Stimulated activated CD8-positive, alpha-beta memory T cell treated with anti-CD3 and anti-CD28 coated beads, Interleukin-7, amount 100 ng/mL, for 1 hour (primary cell): ENCODE measurements at places on chromosomes 3 and 15.

DNA sequence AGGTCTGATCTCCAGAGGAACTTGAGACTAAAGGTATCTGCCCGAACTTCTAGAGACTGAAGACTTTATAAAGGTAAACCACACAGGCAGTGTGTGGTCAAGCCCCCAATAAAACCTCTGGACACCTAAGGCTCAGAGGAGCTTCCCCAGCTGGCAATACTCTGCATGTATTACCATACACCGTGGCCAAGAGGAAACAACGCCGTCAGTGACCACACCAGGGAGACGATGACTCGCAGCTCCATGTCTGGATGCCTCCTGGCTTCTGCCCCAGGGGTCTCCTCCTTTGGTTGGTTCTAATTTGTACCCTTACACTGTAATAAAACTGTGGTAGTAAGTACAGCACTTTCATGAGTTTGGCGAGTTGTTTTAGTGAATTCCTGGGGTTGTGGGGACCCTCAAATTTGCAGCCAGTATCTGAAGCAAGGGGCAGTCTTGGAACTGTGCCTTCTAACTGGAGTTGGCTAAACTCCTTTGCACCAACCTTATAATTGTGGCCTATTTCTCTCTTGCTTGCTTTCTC lies 32.1 kb upstream of the BCL2L10 start:
- no peak for DNase-seq

DNA sequence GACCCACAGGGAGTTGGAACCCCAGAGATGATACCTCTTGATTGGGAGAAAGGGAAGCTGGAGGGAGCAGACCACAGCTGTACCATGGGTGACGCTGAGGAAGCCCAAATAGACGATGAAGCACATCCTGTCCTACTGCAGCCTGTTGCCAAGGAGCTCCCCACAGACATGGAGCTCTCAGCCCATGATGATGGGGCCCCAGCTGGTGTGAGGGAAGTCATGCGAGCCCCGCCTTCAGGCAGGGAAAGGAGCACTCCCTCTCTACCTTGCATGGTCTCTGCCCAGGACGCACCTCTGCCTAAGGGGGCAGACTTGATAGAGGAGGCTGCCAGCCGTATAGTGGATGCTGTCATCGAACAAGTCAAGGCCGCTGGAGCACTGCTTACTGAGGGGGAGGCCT lies 201.1 kb downstream of the AKAP13 start:
- no peak for DNase-seq

GRCh38 chr3:37511463-37511920 lies 337.1 kb upstream of the LRRFIP2 start:
- no peak for DNase-seq

GRCh38 chr3:168457954-168458539 lies 362.3 kb upstream of the GOLIM4 start:
- DNase-seq: no peak

DNA sequence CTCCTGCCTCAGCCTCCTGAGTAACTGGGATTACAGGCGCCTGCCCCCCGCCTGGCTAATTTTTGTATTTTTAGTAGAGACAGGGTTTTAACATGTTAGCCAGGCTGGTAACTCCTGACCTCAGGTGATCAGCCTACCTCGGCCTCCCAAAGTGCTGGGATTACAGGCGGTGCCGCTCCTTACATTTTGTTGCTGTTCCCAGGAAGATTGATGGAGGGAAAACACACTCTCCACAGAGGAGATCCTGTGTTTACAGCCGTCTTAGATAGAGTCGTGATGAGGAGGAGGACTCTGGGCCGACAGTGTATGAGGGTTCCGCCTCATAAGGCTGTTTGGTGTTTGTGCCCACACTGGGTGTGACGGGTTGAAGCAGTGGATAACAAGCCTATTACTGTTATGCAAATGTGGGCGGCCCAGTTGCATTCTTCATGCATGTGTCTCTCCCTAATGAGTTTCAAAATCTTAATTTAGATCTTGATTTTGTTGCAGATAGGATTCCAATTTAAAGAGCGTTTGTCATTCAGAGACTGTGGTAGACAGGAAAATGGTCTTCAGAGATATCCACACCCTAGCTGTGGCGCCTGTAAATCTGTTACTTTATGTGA lies 60.0 kb downstream of the APBA2 start:
- DNase-seq: no peak

DNA sequence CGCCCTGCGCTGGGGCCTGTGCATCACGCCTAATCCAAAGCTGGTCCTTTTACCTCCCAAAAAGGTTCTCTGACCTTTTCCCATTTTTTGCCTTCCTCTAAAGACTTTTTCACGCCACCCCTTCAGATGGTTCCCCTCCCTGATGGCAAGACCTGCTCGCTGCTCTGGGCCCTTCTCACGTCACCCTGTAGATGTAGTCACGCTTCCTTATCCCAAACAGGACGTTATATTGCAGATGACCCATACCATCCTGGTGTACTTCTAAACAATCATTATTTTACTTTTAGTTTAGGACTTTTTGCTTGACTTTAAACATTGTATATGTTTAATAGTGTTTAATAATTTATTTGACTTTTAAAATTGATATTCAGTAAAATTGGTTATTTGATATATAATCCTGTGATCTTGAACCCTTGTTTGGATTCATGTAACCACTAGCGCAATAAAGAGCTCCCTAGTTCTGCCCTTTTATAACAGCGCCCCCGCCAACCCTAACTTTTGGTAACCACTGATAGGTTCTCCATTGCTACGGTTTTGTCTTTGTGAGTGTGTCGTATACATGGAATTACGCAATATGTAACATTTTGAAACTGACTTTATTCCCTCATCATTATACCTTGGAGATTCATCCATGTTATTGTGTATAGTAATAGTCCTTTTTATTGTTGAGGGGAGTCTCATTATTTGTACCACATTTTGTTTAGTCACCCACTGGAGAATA lies 159.0 kb upstream of the CHRNA7 start:
- no peak for DNase-seq

DNA sequence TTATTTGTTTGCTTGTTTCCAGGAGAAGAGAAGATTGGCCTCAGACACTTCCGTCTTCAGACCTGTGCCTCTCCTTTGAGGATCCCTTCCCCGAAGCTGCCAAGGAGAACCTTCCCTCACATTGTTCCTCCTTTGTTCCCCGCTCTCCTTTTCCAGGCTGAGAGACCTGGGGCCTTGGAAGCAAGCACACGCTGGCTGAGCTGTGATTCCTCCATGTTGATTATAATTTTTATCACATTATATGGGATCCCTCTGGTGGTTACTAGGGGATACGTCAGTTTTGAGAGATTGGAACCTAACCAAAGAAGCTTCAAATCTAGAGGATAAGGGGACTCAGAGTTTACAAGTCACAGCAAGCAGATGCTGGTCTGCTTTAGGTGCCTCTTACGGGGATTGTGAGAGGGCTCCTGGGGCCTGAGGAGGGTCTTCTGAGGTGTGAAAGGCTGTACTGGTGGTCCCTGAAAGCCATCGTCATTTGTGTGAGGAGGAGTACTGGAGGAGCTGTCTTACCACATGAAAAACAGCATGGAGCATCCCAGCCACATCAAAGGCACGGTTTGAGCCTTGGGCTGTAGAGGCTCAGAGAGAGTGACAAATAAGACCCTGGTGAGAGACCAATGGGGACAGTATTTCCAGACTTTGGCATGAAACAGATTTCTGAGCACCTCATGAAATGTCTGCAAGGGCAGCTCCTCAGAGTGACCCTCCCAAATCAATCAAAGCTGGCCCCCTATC lies 760.1 kb upstream of the CFAP20DC start:
- no peak for DNase-seq

DNA sequence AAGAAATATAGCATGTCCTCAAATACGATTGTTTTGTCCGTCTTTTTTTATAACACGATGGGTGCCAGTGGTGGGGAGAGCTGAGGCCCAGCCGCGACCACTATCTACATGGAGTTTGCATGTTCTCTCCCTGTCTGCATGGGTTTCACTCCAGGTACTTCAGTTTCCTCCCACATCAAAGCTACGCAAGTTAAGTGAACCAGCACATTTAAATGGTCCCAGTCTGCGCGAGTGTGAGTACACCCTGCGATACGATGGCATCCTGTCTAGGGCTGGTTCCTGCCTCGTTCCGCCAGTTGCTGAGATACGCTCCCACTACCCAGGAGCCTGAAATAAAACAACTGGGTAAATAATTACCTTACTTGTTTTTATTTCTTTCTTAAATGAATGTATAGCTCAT lies 40.6 kb downstream of the ATP13A3 start:
- no peak for DNase-seq

GRCh38 chr15:100602064-100602822 lies at the start of the genes ASB7 and LINS1:
Gene ASB7 (plus strand): TSS chr15:100602589. CDS start chr15:100612217, 9,628 bp downstream.
Gene LINS1 (minus strand): TSS chr15:100602184. CDS start chr15:100580842, 21,342 bp downstream.
- DNase-seq: peak; percentile 98

DNA sequence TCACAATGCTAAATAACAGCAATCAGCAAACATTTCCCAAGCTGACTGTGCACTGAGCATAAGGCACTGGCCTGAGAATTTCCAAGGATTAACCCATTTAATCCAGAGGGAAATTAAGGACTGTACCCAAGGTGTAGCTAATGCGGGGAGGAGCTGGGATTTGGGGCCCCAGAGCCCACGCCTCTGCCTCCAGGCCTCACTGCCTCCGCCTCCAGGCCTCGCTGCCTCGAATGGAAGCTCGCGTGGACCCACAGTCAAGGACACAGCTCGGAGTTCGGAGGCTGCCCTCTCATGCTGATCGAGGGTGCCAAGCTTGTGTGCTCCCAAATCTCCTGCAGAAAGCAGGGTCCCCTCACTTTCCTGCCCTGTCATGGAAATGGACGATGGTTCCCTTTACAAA lies 76.5 kb upstream of the SNRPA1 start:
- DNase-seq: no peak

- DNase-seq: no peak
These were observed 108.4 kb downstream of the SERPINI1 start for GRCh38 chr3:167843886-167844285.

DNA sequence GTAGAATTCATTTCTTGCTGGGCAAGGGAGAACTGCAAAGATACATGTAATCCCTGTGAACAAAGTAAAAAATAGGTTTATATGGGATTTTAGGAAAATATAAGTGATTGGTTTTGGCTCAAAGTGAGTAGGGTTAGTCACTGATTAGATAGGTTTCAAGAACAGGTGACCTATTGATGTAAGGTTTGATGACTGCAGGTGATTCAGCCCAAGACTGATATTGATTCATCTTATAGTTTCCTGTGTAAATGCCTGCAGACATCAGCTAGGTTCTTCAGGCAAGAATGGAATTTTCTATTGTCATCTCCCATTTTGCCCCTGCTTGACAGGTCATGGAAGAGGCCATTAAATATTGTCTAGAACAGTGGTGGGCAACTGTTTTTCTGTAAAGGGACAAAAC lies 23.9 kb upstream of the ARID3B start:
- DNase-seq: no peak

- DNase-seq: no peak
These were observed 58.7 kb upstream of the MRPL3 start for GRCh38 chr3:131561511-131561910.

DNA sequence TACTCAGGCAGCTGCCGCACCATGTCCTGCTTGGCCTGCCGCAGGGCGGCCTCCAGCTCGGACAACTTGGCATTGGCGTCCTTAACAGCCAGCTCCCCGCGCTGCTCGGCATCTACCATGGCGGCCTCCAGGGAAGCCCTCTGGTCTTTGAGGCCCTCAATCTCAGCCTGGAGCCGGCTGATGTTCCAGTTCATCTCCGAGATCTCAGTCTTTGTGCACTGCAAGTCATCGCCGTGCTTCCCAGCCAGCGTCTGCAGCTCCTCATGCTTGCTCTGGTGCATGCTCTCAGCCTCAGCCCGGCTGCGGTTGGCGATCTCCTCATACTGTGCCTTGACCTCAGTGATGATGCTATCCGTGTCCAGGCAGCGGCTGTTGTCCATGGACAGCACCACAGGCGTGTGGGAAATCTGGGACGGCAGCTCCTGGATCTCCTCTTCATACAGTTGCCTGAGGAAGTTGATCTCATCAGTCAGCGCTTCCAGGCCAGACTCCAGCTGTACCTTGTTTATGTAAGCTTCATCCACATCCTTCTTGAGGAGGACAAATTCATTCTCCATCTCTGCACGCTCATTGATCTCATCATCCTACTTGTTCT lies 15.5 kb upstream of the PSTPIP1 start:
- DNase-seq: no peak

GRCh38 chr3:138593488-138594149 lies 441 bp downstream of the CEP70 start:
- DNase-seq: no peak

GRCh38 chr15:38127306-38127771 lies 125.3 kb upstream of the SPRED1 start:
- no peak for DNase-seq

DNA sequence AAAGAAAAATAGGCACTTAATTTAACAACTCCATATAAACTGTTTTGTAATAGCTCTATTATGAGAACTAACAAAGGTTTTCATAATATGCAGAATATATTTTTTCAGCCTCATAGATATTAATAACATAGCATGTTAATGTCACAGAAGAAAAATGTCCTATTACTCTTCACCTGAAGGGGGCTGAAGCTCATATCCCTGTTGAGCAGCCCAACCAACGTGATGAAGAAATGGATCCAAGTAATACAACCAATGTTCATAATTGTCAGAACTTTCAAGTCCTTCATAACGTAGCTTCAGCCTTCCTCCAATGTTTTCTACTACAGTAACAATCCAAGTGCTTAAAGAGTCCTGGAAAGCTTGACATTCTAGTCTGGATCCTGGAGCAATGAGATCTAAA lies 34.5 kb upstream of the STIMATE start:
- no peak for DNase-seq

DNA sequence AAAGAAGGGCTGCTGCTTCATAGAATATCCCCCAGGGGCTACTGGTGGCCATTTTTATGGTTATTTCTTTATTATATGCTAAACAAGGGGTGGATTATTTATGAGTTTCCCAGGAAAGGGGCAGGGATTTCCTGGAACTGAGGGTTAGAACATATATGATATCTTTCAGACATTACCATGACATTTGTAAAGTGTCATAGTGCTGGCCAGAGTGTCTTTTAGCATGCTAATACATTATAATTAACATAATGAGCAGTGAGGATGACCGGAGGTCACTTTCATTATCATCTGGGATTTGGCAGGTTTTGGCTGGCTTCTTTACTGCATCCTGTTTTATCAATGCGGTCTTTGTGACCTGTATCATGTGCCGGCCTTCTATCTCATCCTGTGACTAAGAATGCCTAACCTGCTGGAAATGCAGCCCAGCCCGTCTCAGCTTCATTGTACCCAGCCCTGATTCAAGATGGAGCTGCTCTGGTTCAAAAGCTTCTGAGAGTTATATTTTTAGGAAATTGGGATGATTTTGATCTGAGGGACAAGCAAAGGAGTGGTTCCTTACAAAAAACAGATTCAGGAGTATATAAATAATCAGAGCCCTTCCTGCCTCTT lies 9.1 kb upstream of the ZBTB20 start:
- no peak for DNase-seq

DNA sequence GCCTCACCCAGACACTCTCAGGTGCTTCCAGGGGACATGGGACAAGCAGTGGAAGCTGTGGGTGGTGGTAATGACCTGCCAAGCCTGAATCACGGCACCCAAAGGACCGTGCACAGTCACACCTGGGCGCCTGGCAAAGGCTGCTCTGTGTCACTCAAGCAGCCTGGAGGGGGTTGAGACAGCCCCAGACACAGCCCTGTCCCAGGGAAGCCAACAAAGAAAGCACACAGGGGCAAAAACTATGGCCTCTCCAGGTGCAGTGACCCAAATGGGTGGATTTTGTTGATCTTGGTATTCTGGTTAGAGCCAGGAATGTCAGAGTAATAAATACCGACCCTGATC lies 15.0 kb upstream of the OCA2 start:
- no peak for DNase-seq
